ENCODE measurements at places on chromosomes 2 and 18.

DNA sequence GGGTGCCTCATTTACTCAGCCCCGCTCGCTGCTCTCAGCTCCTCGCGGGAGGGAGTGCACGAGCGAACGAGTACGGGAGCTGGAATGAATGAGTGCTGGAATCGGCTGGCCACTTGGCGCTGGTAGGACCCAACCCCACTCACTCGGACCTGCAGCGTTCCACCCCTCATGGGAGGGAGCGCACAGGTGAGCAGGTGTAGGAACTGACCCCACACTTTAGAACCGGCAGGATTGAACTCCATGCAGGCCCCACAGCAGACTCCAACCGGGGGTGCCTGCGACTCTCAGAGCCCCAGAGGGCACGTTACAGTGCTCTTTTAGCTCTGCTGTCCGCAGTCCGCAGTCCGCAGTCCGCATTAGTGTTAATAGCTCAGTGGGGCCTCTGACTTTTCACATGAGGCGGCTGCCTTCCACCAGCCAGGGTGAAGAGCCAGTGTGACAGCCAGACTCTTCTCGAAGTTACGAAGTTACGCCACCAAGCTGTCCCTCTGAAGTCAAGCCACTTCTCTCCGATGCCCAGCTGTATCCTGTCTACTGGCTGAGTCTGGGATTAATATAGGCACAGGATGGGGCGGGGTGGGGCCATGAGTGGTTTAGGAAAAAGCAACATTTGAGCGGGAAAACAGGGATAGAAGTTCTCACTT, 102.7 kb upstream of the ARHGAP15 start:
- DNase-seq, result no peak

GRCh38 chr2:70947556-70948184, 12.0 kb downstream of the ATP6V1B1 start:
- DNase-seq, result peak; percentile 12

DNA sequence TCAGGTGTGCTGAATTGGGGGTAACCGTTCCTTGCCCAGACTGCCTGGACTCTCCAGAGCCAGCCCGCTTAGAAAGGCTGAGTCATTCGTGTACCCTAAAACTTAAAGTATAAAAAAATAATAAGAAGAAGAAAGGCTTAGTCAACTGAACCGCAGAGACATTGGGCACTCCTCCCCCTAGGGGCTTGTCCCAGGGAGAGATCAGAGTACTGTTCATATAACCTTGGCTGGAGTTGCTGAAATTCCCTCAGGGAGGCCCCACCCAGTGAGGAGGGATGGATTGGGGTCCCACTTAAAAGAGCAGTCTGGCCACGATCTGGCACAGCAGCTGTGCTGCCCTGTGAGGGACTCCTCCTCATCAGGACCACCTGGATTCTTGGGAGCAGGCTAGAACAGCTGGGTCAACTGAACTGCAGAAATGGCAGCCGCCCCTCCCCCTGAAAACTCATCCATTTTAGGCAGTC, 37.2 kb downstream of the ANKRD12 start:
- DNase-seq, result peak; percentile 21

GRCh38 chr2:7037340-7038333, 120.4 kb downstream of the RNF144A start:
- peak; percentile 63 for DNase-seq

DNA sequence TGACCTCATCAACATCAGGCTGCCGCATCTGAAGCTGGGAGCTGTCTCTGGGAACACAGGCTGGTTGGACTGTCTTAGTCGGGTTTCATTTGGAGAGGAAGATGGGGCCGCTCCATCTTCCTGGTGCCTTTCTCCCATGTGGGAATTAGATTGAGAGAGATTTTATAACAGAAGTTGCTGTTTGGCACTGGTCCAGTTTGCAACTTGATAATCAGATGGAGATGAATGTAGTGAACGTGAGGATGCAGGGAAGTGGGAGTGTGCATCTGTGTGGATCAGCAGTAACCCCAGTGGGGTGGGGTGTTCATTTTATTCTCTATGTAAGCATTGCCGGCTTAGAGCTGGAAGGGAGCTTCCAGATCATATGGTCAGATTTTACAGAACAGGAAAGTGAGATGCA, 250.9 kb downstream of the DCDC2C start:
- DNase-seq, result no peak

DNA sequence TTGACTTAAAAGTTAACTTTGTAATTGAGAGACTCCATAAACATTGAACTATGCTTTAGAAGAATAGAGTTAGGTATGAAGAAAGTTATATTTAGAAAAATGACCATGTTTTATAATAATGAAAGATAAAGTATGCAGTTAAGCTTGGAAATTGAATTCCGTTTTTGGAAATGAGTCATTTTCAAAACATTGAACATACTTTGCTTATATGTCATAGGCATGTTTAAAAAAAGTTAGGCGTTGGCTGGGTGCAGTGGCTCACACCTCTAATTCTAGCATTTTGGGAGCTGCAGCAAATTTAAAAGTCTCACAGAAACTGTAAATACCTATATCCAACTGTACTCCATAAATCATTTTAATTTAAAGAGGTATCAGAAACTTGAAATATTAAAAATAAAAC, 607.4 kb downstream of the CBLN2 start:
- no peak for DNase-seq

- DNase-seq, result peak; percentile 1
Measured at GRCh38 chr18:74509856-74510769, 13.9 kb downstream of the CNDP2 start.

GRCh38 chr2:118290411-118291250, 202.4 kb downstream of the INSIG2 start:
- no peak for DNase-seq

GRCh38 chr18:58953627-58954026, 89.0 kb downstream of the ZNF532 start:
- DNase-seq, result no peak

DNA sequence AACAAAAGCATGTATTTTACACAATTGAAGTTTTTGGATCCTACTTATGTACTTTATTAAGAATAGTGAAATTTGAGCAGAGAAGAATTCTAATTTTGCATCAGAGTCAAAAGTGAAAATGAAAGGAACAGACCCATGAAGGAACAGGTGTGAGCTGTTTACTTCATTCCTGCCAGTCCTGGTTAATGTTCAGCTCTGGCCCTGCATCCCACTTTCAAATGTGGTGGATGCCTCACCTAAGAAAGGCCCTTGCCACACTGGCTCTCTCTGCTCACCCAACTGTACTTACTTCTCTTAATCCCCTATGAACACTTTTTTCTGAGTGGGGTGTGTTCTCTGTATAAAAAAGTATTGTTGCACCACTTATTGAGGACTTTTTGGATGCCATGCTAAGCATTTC, 22.2 kb downstream of the FAM110C start:
- DNase-seq, result peak; percentile 13

DNA sequence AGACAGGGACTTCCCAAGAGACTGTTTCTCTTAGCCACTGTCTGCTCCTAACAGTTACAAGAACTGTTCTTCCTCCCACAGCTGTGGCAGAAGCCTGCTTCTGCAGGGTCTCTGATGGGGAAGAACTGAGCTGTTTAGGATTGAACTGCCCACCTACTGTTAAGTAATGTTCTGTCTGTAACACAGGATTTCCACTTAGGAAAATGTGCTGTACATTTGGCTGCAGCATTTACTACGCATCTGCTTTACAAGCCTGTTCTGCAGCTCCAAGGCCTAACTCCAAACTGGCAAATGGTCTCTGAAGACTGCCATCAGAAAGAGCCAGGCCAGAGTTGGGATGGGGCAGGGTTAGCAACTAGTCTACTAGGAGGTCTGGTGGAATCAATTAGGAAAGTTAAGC, 87.8 kb upstream of the UPP2 start:
- DNase-seq, result no peak

Data from activated naive CD4-positive, alpha-beta T cell treated with anti-CD3 and anti-CD28 coated beads for 36 hours (primary cell).